ENCODE measurements at places on chromosomes 6 and 20.
A peak's percentile ranks its signal among the peaks of the same experiment; 100 is the strongest.

GRCh38 chr20:50224531-50225255 lies 34.1 kb downstream of the CEBPB start:
- DNase-seq: no peak

- DNase-seq: no peak
These were observed 154.6 kb downstream of the ZDHHC14 start for GRCh38 chr6:157535340-157536222.

DNA sequence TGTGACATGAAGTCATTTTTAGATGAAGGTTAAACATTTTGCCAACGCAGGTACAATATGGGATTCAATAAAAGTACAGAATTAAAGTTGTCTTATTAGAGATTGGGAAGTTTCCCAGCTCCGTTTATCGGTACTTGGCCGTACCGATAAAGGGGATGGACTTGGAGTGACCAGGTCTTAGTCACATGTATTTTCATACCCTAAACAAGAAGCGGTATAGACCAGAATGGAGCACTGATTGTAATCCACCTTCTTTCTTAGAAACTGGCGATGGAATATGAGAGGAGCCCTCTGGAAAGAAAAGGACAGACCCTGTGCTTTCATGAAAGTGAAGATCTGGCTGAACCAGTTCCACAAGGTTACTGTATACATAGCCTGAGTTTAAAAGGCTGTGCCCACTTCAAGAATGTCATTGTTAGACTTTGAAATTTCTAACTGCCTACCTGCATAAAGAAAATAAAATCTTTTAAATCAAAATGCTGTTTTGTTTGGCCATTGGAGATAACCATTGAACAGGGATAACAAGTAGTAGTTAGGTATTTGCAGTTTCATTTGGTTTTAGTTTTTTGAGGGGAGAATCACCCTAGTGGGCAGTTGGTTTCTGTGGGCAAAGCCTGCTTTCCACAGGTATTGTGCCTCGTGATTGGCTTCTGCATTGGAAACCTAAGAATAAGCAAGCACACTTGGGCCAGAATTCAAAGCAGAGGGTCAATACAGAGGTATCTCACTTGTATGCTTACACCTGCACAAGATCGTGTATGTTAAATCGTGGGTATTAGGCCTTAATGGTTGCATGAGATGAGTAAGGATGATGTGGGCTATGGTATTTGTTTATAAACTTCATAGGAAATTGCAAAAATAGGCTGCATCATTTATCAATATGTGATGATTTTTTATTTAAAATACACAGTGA lies 11.2 kb upstream of the ZNFX1 start:
- DNase-seq: no peak

DNA sequence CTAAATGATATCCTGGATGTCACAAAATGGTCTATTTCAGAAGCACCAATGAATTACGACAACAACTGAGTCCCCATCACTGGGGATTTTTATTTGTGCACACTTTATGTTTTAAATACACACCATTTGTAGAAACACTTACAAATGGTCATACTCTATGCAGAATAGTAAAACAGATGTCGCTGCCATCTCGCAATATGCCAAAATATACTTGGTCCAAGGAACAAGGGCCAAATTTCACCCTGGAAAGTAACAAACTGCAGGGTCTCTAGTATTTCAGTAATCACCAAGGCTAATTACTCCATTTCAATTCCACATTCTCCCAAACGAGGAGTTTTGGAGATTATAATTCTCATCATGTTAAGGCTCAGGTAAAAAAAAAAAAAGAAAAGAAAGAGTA lies 215.2 kb downstream of the LMBRD1 start:
- DNase-seq: no peak

DNA sequence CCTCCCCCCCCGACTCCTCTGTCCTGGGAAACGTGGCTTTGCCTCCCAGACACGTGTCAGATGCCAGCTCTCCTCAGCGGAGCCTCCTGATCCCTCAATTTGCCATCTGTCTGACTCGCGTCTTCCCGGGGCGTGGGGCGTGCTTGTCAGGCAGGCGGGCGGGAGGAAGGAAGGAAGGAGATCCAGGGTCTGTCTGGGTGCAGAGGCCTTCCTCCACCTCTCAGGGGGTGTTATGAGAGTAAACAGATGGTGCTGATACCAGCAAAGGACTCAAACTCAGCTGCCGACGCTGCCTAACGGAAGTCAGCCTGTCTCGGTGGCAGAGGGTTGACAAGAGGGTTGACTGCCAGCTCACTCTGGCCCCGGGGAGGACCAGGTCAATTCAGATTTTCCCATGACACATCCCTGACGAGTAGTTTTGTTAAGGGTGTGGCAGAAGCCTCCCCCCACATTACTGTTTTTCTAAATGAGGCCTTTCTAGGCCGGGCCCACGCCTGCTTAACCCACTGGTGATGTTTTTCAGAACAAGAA lies 17.0 kb downstream of the UQCC2 start:
- peak; percentile 50 for DNase-seq

- DNase-seq: no peak
These were observed 210.0 kb upstream of the SNX9 start for GRCh38 chr6:157613011-157613522.

DNA sequence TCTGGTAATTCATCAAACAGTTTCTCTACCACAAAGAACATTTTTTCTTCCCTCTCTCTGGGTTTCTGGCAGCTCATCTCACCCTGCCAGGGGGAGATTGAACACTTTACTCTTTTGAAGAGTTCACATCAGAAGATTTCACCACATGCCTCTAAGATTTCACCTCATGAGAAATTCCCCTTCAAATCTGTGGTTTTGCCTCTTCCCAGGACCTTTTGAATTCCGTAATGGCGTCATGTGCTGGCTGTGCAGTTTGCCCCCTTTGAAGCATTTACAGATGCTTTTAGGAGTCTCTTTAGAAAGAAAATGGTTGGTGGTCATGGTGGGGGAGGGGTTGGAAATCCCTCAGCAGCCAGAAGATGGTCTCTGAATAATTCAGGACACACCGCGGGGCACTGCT lies 486.1 kb downstream of the QKI start:
- no peak for DNase-seq

- no peak for DNase-seq
These were observed 14.1 kb downstream of the SCML4 start for GRCh38 chr6:107809966-107810365.

- DNase-seq: no peak
These were observed 231.0 kb upstream of the GMDS start for GRCh38 chr6:2476376-2476775.

DNA sequence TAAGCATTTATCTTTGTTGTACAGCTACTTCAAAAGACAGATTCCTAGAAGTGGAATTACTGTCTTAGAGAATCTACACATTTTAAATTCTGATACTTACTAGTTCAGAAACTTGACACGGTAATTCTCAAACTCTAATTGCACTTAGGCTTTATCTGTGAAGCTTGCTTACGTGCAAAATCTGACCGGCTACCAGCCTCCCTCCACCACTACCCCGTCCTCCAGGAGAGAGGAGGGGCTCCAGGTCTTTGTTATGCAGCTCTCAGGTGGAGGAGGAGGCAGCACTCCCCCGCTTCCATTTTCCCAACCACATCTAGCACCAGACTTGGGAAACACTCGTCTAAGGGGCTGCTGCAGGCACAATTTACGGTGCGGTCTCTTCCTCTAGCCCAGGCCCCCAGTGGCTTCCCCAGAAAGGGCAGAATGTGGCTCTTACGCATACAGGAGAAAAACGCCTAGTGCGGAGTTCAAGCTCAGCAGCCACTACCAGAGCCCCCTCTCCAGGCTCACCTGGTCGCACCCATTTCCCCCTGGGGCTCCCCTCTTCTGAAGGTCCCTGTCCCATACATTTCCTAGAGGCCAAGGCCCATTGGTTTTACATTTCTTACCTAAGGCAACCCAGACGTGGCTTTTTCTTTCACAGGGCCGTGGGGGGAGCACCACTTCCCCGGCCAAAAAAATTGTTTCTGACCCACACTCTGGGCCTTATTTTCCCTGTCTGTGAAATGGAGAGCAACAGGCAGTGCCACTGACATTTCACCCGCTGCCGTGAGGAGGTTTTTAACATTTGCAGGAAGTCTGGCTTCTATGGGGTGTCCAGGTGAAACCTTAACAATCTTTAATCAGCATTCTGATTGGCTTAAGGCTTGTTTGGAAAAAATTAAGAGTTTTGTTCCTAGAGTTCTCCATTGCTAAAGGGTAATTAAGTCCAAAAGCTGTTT lies 1.6 kb upstream of the TGIF2 start:
- DNase-seq: no peak

DNA sequence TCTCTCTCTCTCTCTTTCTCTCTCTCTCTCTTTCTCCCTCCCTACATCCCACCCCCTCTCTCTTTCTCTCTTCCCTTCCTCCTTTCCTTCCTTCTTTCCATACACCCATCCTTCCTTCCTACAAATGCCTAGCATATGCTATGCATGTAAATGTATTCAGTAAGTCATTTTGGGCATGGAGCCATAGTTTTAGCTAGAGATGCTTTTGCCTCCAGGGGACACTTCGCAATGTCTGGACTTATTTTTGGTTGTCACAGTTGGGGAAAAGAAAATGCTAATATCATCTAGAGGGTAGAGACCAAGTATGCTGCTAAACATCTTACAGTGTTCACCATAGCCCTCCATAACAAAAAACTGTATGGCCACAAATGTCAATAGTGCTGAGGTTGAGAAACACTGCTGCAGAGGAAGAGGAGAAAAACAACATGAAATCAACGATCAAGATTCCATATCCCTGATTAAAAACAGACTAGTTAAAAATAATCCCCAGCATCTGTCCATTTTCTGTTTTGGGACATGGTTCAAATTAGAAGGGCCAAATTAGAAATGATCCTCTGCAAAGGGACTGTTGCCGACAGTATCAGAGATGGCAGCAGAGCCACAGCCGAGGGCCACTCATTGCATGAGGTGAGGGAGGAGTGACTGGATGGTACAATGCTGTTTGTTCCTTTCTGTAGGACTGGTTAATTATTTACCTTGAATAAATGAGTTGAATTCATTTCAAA lies 152.7 kb downstream of the SH3BGRL2 start:
- no peak for DNase-seq

DNA sequence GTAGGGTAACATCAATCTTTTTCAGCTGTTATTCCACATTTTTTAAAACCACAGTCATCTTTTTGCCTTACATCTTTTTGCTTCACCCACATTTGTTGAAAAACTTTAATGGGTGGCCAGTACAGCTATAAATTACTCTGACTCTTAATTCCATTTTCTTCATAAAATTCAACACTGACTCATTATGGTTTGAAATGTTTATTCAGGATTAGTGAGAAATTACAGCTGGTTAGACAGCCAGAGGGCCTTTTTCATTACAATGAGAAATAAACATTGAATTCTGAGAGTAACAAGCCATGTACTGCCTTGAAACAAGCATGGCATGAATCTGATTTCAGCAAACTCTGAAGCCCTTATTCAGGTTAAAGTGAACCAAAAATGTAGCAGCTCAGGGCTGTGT lies 19.5 kb downstream of the NDUFAF4 start:
- no peak for DNase-seq

DNA sequence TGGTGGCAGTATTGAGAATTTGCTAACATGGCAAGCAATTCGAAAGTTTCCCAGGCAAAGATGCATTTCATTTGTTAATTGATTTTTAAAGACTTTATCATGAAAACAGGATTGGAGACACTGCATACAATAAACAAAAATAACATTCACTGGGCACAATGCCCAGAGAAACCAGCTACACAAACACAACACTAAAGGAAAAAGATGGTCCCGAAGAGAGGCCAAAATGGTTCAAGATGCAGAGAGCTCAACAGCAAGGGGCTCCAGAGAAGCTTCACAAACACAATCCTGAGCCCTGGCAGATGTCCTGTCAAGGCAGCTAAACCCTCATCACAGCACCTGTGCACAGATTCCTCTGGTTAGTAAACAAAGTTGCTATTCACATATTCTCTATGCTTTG lies 79.3 kb downstream of the INSM1 start:
- DNase-seq: no peak

DNA sequence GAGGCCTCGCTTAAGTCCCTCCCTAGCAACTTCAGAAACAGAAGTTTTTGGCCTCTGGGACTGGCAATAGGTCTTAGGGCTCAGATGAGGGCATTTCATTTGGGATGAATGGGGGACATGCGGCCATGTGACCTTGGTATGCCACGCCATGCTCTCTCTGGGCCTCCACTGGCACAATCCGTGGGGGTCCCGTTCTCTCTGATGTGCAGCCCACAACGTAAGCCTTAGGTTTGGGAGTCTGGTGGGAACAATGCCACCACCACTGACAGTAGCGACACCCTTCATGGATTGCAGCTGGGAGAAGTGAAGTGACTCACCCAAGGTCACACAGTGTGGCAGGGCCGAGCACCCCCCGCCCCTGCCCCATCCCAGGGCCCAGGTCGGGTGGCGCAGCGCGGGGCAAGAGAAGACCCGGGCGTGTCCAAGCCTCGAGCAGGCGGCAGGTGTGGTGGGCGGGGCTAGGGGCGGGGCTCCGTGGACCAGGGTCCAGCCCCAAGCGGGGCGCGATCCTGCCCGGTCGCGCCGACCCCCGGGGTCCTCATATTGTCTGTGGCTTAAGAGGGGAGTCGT lies 864 bp upstream of the CEBPB start:
- DNase-seq: no peak

DNA sequence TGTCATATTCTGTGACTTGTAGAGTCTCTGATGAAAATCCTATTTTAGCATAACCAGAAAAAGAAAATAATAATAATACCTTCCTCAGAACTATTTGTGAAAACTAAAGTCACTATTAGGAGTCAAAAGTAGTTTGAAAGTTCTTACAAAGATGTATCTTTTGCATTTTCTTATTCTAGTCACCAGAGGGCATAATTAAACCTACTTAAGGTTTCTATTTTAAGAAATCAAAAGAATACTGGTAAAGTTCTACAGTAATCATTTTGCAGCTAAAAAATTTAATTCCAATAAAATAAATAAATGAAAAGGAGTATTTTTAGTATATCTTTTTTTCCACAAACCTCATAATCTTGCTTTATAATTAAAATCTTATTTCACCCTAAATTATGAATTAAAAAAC lies 28.0 kb upstream of the MCM9 start:
- DNase-seq: no peak

DNA sequence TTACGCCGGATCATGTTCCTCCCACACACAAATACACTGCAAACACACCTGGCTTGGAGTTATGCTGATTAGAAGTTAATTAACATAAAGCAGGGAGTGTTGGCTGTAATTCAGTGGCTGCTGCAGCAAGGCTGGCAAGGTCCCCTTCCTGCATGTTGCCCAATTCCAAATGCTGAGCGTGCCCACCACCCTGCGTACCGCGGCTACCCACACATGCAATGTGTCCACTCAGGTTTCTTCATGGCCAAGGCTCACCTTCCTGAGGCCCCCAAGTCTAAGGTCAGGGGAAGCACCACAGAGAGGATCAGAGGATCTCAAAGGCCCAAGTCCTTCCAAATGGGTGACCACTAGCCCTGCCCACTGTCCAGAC lies 11.6 kb upstream of the PRND start:
- no peak for DNase-seq

GRCh38 chr6:16947375-16948015 lies 154.4 kb upstream of the STMND1 start:
- no peak for DNase-seq

DNA sequence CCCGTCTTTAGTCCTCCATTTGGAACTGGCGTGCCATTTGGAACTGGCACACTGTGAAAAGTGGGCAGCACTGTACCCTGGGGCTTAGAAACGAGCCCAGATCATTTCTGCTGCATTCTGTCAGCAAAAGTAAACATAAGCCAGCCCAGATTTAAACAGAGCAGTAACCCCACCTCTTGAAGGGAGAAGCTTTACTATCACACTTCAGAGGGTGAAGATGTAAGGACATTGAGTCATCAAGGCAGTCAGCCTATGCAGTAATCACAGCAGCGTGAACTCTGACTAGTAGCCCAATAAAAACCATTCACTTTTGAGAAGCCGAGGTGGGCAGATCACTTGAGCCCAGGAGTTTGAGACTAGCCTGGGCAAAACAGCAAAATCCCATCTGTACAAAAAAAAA lies 216.9 kb downstream of the EYA2 start:
- DNase-seq: no peak

Data from activated CD8-positive, alpha-beta memory T cell treated with anti-CD3 and anti-CD28 coated beads for 4 hours (primary cell).